DMS 273 treated with DMSO at 0.1 percent for 48 hours (cell line): ENCODE measurements at places on chromosomes 1 and 21.

DNA sequence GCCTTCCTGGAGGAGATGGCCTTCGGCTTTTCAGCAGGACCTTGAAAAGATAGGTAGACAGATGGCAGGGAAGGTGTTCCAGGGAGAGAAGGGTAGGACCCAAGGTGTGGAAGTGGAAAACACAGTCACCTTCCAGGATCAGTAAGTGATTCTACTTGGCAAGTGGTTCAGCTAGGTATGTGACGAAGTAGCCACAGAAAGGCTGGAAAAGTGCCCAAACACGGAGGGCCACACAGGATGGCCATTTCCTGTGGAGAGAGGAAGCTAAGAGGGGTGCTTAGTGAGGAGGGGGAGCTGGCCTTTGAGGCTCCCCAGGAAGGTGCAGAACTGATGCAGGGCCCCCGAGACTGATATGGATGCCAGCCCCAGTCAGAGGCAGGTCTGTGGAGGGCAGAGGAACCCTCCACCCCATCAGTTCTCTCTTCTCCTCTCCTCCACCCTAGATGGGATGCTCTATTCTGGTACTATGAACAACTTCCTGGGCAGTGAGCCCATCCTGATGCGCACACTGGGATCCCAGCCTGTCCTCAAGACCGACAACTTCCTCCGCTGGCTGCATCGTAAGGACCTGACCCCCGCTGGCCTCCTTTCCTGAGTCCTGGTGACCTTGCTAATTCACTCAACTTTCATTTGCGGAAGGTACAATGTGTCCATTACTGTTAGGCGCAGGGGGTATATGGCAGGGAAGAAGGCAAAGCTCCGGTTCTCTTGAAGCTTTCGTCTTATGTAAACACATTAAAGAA is 6.8 kb downstream of the SEMA4A start:
- no peak for DNase-seq

DNA sequence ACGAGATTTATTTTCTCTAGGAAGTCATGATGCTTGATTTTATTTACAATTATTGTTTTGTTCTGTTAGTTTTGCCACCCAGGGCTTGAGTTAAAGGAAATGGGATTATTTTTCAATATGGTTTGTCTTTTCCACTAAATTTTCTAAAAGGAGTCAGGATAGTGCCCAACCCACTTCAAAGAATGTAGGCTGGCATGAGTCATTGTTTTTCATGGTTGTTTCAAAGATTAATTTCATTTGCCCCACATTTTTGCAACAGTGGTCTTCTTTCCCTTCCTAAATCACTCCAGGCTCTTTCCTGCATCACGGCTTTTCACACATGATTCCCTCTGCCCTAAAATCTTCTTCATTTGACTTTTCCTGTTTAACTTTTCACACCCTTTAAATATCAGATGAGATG is 2.5 kb downstream of the SLAMF6 start:
- DNase-seq = no peak

DNA sequence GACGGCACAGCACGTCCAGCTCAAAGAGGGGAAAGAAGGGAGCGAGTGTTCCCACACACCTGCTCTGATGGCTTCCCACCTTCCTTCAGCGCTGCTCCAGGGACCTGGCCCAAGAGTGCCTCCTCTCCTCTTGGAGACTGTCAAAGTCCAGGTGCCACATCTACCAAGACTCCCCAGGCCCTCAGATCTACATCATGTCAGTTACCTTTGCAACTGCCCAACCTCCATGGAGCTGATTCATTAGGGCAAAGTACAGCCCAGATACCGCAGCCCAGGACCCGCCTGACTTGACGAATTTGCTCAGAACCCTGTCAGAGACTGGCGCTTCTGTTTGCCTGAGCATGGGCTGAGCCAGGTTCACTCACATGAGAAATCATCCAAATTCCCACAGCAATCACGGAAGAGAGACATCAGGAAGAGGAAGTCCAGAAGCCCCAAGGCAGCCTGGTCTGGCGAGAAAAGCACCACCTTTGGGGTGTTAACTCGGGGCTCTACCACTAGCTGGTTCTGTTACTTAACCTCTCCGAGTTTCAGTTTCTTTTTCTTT is at the start of gene SEC16B:
SEC16B (minus strand) TSS at position 234 of the 547 bp plus-strand sequence. CDS start 2,077 bp downstream, outside the sequence.
- DNase-seq = no peak

DNA sequence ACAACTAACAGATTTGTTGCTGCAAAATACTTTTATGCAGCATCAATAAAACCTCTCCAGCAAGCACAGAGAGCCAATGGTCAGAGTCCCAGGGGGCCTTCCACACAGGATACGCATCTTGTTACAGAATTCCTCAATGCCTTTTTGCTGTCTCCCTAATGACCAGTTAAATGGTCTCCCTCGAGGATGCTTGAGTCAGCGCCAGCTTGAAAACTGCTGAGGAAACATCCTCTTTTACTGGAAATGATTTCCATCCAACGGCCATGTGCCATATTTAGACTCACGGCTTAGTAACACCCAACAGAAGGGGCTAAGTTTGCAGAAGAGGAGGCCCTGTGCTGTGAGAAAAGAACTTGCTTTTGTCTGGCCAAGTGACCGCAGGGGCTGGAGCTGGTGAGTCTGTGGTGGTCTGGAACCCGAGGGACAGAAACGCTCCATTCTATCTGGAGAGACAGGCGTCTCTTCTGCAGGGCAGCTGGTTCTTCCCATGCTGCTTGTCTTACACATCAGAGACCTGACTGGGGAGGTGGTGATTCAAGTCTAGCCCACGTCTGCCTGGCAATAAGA is 496.4 kb downstream of the SETD4 start:
- no peak for DNase-seq

DNA sequence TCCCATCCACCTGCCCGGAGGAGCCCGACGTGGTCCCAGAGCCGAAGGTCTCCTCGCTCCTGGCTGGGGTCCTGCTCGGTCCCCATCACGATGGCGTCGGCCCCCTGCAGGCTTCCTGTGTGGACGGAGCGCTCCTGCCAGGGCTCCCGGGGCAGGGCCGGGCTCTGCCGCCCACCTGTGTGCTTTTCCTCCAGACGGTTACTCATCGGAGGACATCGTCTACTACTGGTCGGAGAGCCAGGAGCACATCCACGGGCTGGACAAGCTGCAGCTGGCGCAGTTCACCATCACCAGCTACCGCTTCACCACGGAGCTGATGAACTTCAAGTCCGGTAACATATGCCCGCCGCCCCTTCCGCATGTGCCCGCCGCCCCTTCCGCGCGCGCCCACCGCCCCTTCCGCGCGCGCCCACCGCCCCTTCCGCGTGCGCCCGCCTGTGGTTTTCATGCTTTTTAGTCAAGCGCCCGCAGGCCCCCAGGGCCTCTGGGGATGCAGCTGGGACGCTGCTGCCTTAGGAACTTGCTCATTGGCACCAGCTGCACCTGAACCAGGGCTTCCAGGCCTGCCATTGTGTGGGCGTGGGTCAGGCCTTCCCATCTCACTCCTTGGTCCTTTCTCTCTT is 8.9 kb downstream of the GABRD start:
- no peak for DNase-seq

DNA sequence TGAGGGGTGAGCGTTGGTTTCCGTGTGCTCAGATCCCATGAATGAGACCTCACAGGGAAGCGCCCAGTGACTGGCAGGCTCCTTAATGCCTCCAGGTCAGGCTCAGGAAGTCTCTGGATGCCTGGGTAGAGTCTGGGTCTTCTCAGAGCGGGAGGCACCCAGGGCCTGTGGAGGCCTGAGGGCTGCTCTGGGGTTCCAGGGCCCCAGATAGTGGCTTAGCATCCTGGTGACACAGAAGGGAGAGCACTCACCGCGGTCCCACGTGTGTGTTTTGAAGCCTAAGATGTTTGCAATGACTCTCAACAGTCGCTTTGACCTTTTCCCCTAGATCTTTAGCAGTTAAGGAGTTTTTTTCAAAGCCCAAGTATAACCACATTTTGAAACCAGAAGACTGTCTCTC is 25.0 kb downstream of the PRMT2 start:
- DNase-seq = no peak
